Body of pancreas (tissue), 4 donors: ENCODE measurements at places on chromosomes 6 and 20. TPM values are rescaled to one million over a fixed set of nuclear protein-coding genes. Genes with fewer than 3 reads are reported as not detected.

- no peak for DNase-seq
Observed at GRCh38 chr20:20368418-20369249, 730 bp downstream of the INSM1 start.

- no peak for DNase-seq
Observed at GRCh38 chr20:58555078-58555765, 40.0 kb upstream of the APCDD1L start.

- DNase-seq: no peak
Observed at GRCh38 chr6:7998103-7998725, 66.0 kb downstream of the BLOC1S5 start.

DNA sequence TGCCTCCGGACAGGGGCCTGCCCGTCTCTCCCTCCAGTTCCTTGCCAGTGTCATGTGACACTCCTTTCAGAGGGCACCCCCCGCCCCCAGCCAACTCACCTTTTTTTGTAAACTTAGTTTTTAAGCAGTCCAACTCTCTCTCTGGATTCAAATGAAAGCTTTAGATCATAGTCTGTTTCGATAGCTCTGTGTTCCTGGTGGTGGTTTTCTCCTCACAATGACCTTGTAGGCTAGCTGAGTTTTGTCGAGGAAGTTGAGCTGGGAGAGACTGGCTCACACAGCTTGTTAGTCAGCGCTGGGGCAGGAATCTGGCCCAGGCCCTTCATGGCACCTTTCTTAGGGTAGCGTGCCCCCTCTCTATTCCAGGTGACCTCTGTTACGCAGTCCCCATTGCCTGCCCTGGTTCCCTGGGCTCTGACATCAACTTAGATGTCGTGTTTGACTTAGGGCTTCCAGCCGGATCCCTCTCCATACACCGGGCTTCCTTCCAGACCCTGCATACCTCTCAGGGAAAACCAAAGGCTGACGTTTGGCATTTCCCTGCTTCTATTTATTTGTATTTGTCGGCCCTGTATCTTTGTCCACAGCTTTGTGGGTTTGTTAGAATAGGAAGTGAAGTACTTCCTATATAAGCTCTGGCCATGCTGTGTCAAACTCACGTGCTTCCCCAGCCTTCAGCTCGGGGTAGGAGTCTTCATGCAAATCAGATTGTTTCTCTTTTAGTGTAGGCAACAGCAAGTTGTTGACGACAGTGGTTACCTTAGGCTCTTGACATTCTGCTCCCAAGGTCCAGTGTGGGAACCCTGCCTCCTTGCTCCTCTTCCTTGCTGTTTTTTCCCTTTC is 12.7 kb downstream of the IGF2R start:
- DNase-seq: peak; percentile 55

DNA sequence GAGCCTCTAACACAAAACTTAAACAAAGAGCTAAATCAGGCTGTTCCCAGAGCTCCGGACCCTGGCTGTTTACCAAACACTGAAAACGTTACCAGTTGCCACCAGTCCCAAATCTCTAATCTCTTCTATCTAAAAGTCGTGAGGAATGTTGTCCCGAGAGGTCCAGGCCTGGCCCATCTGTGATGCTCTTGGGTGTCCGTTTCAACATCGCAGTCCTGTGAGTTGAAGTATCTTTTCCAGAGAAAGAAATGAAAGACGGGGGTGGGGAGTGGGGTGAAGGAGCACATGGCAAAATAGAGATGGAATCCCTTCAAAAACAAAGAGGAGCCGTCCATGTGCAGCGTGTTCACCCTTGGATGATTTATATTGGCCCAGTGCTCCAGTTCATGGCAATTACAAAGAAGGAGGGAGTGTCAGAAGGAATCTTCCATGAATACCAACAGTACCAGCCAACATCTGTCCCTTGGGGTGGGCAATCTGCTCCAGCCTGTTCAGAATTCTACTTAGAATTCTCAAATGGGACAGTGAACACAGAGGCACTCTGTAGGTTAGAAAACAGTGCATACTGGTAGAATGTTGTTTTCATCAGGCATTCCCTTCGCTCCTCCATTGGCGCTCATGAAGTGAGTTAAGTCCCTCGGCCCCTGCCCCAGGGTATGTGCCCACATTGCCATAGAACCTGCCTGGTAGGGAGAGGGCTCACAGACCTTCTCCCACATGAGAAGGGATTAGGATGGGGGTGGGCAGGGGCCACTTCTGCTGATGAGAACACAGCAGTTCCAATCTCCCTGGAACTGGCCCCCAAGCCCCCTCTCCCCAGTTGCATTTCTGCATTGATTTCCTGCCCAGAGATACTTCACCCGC is 112.1 kb downstream of the LY86 start:
- DNase-seq: peak; percentile 8

GRCh38 chr6:52286798-52287432 is 2.4 kb upstream of the MCM3 start:
- peak; percentile 72 for DNase-seq

GRCh38 chr20:23857962-23858595 is 21.5 kb downstream of the CST5 start:
- DNase-seq: no peak

DNA sequence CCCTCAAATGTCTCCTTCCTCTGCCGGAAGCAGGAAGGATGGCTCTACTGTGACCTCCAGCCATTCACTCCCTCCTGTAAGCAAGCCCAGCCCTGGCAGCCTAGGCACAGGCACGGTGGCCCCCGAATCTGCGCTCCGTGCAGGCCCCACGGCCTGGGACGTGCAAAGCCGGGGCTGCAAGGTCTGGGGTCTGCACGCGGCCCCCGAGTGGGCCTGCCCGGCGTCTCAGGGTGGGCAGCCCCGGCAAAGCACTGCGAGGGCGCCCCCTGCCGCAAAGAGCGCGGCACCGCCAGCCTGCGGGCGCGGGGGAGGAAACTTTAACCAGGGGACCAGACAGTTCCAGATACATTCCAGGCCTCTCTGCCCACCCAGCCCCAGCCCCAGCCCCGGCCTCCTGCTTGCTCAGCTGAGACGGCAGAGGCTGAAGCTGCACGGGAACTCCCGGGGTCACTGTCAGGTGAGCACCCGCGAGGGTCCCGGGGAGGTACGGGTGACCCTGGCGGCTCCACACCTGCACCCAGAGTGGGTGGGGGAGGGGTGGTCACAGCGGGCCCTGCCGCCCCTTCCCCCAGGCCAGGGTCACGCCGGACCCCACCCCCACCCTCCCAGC is 98.8 kb downstream of the ASXL1 start:
- DNase-seq: no peak

GRCh38 chr6:39357998-39358686 is 35.6 kb upstream of the KCNK16 start:
- DNase-seq: peak; percentile 50

DNA sequence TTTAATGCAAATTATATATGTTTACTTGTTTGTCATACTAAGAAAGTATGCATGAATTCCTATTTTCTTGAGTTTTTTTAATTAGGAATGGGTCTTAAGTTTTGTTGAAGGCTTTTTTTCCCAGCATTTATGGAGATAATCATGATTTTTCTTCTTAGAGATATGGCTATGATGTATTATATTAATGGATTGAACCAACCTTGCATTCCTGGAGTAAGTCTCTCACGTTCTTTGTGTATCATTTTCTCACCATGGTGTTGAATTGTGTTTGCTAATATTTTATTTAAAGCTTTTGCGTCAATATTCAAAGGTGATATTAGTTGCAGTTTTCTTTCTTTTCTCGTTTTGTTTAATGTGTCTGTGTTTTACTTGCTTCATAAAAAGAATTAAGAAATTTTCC is 48.4 kb upstream of the SLC35D3 start:
- DNase-seq: no peak

DNA sequence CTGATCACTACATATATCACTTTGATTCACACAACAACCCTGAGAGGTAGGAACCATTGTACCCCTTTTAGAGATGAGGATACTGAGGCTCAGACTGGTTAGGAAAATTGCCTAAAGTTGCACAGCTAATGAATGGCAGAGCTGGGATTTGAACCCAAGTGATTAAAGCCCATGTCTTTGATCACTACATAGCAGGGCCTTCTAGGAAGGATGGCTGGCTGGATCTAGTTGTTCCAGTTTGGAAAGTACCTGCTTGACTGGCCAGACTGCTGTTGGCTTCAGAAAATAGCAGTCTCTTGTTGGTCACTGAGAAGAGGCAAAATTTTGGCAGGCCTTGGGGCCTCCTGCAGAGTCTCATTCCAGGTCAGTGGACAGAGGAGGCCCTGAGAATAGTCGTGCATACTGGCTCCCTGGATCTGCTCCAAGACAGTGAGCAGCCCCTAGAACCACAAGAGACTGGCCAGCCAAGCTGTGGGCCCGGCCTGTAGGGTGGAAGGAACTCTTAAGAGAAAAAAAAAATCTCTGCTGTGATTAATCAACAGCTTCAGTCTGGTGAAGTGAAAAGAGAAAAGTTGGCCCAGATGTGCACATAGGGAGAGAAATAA is 17.5 kb downstream of the PPARD start:
- peak; percentile 47 for DNase-seq

GRCh38 chr20:51359401-51359800 is 183.1 kb downstream of the NFATC2 start:
- DNase-seq: no peak

- no peak for DNase-seq
Observed at GRCh38 chr6:21061892-21062291, 527.6 kb downstream of the CDKAL1 start.

- no peak for DNase-seq
Observed at GRCh38 chr6:106005954-106006353, 80.2 kb upstream of the PRDM1 start.

- no peak for DNase-seq
Observed at GRCh38 chr20:33902011-33902410, 90.9 kb downstream of the CHMP4B start.

- no peak for DNase-seq
Observed at GRCh38 chr6:80343511-80343910, 237.0 kb downstream of the BCKDHB start.

- no peak for DNase-seq
Observed at GRCh38 chr20:23027721-23028120, 7.4 kb upstream of the SSTR4 start.

- peak; percentile 48 for DNase-seq
Observed at GRCh38 chr6:30759575-30760239, 15.4 kb upstream of the IER3 start.

- no peak for DNase-seq
Observed at GRCh38 chr20:58449681-58450221, 60.7 kb downstream of the VAPB start.

DNA sequence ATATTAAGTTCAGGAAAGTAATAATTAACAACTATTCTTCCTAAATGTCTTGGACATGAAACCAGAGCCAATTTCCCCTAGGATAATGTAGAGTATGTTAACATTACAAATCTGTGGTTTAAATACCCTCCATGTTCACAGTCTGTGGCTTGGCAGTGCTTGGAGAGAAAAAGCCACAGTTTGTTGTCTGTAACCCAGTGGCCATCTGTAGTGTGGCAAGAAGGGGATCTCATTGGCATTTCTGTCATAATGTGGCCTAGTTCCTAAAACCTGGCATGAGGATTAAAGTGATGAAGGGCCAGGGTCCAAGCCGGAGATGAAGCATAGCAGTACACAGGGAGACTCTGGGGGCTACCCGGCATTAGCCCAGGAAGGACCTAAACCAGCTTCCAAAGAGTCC is 31.2 kb downstream of the SYNE1 start:
- no peak for DNase-seq

- DNase-seq: no peak
Observed at GRCh38 chr20:7411075-7411474, 529.2 kb downstream of the HAO1 start.

DNA sequence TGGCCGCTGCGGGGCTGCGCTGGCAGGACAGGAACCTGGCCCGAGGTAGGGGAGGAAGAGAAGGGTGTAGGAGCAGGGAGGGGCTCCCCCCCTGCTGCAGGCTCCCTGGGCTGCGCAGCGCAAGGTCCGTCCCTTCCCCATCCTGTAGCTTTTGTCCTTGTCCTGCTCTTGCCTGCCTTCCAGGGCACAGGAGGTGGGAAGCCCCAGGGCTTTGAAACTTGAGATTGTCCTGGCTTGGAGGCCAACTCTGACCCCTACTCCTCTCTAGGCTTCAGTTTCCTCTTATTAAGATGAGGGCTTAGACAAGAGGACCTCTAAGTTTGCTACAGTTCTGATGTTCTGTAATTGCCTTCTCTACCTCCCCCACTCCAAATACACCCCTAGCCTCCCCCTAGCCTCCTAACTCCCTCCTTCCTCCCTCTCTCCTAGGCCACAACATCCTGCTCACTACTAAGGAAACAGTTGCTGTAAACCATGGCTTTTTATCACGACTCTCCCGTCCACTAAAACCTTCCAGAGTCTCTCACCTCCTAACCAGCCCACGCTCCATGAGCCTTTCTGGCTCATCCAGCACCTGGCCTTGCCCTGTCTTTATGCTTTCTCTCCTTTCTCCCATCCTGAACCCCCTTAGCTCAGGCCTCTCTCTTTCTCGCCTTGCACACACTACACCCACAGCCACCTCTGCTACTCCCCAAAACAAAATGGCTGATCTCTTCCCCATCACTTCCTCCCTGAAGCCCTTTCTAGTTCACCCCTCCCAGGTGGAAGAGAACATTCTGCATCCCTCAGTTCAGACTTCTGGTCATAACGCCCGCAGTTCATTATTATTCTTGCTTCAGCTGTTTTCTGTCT is 10.2 kb downstream of the UNC5CL start:
- no peak for DNase-seq

DNA sequence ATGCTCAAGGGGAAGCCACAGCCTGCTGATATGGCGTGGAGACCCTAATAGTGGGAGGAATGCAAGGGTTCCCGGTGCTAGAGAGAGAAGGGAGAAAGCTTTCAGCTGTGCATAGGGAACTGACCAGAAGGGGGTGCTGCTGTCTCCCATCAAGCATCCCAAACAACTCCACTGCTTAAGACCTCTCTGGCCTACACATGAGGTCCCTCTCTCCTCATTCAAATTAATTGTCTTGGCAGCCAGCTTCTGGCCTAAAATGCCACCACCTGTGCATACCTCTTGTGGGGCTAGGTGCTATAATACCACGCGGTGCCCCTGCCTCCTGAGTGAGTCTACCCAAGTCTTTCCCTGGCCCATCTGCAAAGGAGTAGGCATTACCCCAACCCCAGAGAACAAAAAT is 14.5 kb downstream of the ADISSP start:
- DNase-seq: peak; percentile 74

GRCh38 chr6:126054258-126054702 is 67.9 kb downstream of the TRMT11 start:
- peak; percentile 46 for DNase-seq

DNA sequence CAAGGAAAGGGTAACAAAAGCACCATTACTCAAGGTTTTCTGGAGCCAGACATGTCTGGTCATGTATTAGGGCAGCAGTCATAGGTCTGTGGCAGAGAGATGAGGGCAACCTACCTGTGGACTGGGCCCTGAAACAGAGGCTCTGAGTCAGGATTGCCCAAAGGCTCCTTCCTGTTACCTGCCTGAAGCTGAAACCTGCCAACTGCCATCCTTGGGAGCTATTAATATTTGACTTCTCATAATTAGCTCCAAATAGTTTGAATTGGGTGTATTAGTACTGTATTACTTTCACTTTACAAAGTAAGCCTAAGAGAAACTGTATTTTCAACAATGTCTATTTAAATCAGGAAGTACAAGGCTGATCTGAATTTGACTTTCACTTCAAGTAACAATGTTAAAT is 72.0 kb upstream of the TBX18 start:
- DNase-seq: no peak

The PFDN6 gene
- 10.2 TPM for total RNA-seq

The SLC22A23 gene
- 32.2 TPM for total RNA-seq

The RBBP9 gene
- total RNA-seq: 8.3 TPM

The GJA10 gene
- not detected for total RNA-seq

The ZBTB12 gene
- total RNA-seq: 2.1 TPM

The CDH26 gene
- total RNA-seq: 0.33 TPM

The SYNDIG1 gene
- total RNA-seq: 0.78 TPM

The MUCL3 gene
- 0.52 TPM for total RNA-seq

The CTCFL gene
- total RNA-seq: not detected

The KCNB1 gene
- 0.52 TPM for total RNA-seq

The SAMD10 gene
- total RNA-seq: 3.6 TPM

The SMLR1 gene
- not detected for total RNA-seq
